ENCODE measurements at places on chromosomes 1 and 21.

DNA sequence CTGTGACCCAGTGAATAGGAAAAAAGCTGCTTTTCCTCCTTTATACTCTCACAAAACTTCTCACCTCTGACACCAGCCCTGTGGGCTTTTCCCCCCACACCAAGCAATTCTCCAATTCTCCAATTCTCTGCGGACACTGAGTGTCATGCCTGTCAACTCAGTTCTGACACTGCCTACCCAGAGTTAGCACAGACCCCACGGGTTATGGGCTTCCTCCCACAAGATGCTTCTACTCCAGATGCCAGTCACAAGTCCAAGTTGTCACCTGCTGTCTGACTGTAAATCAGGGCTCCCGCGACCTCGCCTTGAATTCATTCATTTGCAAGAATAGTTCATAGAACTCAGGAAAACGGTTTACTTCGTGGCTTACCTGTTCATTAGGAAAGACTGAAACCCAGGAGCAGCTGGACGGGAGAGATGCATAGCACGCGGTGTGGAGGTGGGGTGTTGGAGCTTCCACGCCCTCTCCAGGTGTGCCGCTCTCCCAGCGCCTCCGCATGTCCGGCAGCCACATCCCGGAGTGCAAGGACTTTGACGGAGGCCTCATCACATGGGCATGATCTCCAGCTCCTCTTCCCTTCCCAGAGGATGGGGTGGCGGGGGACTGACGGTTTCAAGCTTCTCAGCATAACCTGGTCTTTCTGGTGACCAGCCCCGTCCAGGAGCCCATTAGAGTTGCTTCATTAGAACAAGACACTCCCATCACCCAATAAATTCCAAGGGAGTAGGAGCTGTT, 154.7 kb downstream of the PGBD5 start:
- DNase-seq: no peak

GRCh38 chr1:10401281-10401680, 2.4 kb downstream of the PGD start:
- no peak for DNase-seq

GRCh38 chr1:198756470-198756869, 117.6 kb downstream of the PTPRC start:
- DNase-seq: no peak

DNA sequence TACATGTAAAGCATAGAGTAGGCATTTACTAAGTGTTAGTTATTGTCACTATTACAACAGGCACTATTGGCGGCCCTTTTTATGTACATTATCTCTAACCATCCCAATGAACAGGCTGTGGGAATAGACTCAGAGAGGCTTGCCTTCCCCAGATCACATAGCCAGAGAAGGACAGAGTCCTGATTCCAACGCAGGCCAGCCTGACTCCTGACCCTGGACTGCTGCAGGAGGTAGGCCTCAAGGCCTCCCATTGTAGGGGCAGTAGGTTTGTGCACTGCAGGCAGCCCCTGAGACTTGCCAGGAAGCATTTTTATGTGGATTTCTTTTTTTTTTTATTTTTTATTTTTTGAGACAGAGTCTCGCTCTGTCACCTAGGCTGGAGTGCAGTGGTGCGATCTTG, 6.4 kb upstream of the GFI1 start:
- DNase-seq: no peak

GRCh38 chr1:35707601-35708440, 10.9 kb downstream of the C1orf216 start:
- peak; percentile 20 for DNase-seq

GRCh38 chr21:21156957-21157356, 158.7 kb downstream of the NCAM2 start:
- no peak for DNase-seq

- DNase-seq: no peak
These were observed 33.2 kb downstream of the BRINP3 start for GRCh38 chr1:190444464-190444863.

DNA sequence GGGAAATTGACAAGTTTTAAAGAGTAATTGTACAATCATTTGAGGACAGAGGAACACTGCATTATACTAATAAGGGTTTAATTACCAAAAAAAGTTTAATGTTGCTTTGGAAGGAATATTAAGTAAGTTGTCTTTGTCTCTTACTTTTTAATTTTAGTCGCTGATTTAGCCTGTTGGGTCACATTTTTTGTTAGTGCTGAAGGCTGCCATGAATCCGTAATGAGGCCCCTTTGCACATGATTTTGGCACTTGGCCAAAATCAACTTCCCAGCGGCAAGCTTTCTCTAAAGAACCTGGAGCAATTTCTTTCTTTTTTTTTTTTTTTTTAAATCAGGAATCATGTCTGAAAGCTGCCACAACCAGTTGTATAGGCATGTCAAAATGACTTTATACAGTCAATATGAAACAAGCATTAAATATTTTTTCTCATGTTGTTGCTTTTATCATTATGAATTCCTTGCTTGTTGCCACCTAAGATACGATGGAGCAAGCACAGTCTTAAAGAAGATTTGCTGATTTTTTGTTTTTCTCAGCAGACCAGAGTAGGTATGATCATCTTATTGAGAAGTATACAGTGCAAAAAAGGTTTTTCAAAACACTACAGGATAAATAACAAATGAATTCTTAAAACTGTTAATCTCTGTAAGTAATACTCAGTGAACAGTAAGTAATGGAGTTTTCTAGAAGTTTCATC, 690.4 kb downstream of the USP25 start:
- peak; percentile 73 for DNase-seq

DNA sequence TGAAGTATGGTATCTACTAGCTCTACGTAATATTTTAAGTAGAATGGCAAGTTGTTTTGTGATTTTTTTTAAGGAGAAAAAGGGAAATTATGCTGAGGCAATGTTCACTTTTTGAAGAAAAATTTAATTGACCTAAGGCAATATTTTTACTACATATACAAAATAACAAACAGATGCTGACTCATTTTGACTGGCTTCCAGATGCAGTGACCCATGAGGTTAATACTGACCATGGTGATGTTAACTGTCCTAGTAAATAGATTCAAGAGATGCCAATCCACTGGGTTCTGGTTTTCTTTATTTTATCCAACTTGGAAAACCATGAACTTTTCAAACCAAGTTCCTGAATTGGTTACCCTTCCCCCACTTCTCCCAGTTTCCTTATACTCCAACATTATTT, 154.9 kb downstream of the CRB1 start:
- DNase-seq: no peak

GRCh38 chr1:198563583-198563982, 23.1 kb upstream of the ATP6V1G3 start:
- no peak for DNase-seq

- DNase-seq: no peak
These were observed 45.1 kb downstream of the ZYG11B start for GRCh38 chr1:52771384-52771783.

DNA sequence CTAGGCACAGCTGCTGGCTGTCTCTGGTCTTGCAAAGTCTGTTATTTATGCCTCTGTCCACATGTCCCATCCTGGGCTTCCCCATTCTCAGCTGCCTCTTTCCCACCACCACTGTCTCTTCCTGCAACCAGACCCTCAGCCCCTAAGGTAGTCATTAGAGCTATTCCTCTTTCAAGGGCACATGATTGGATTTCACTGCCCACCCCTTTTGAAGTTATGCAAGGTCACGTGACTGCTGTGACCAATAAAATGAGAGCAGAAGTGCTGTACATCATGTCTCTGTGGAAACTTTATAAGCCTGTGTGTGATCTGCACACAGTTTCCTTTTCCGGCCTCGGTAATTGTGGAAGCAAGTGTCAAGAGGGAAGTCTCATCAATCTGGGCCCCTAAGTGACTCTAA, 136.6 kb upstream of the HMGB4 start:
- DNase-seq: no peak
